Activated CD4-positive, alpha-beta T cell treated with anti-CD3 and anti-CD28 coated beads for 36 hours (primary cell): ENCODE measurements at places on chromosomes 16 and 17. TPM values are rescaled to one million over a fixed set of nuclear protein-coding genes. Genes with fewer than 3 reads are reported as not detected.

Gene PAM16
- 67.8 TPM for total RNA-seq

Gene SULT1A3
- 18.9 TPM for total RNA-seq

Gene CPHXL2
- total RNA-seq = not detected

Gene GP2
- not detected for total RNA-seq

Gene NCOR1
- total RNA-seq = 155 TPM

Gene CCDC154
- total RNA-seq = 1.6 TPM

Gene PRCD
- not detected for total RNA-seq

Gene PSME3
- 116 TPM for total RNA-seq

Gene SYT17
- not detected for total RNA-seq

Gene KRTAP2-3
- not detected for total RNA-seq

Gene ASPHD1
- 2.7 TPM for total RNA-seq

Gene HSDL1
- 11.4 TPM for total RNA-seq

DNA sequence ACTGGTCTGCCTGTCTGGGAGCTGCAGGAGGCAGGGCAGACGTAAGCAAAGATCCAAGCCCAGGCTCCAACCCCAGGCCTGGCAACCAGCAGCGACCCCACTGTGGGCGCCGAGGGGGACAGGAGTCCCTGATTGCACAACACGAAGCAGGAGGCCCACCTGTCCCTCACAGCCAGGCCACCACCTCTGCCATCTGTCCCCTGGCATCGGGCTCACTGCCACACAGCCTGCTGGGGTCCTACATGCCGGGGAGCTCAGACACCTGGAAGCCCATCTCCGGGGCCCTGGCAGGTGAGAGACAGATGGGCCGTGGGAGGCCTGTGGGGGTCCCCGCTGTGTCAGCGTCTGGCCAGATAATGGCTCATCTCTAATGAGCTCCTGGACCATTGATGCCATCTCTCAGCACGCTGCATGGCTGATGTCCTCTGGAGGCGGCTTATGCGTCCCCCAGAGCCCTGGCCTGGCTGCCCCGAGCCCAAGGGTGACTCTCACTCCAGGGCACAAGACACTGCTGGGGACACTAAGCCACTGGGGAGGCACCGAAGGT lies 11.3 kb upstream of the RASD1 start:
- no peaks in the 10 kb centered on the region for H3K36me3 ChIP-seq
- H3K27me3 ChIP-seq = no peaks in the 10 kb centered on the region
- no peak overlapping the region for H3K27ac ChIP-seq
- DNase-seq = no peak
- peaks cover 2% of the 10 kb centered on the region for H3K4me1 ChIP-seq
- H3K4me3 ChIP-seq = no peak overlapping the region

GRCh38 chr17:40606548-40607353 lies 40.9 kb downstream of the SMARCE1 start:
- no peak for DNase-seq
- peak overlapping the region; percentile 10 for H3K27ac ChIP-seq
- H3K4me1 ChIP-seq = peaks cover 99% of the 10 kb centered on the region
- H3K27me3 ChIP-seq = no peaks in the 10 kb centered on the region
- H3K4me3 ChIP-seq = no peak overlapping the region

DNA sequence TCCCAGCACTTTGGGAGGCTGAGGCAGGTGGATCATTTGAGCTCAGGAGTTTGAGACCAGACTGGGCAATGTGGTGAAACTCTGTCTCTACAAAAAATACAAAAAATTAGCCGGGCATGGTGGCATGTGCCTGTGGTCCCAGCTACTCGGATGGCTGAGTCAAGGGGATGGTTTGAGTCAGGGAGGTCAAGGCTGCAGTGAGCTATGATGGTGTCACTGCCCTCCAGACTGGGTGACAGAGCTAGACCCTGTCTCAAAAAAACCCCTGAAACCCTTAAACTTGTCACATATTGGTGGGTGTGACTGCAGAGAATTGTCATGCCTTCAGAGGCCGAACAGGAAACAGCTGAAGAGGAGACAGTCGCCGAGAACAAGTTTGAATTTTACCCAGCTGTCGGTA lies 13.4 kb downstream of the RPTOR start:
- DNase-seq = peak; percentile 53
- H3K27me3 ChIP-seq = no peaks in the 10 kb centered on the region
- H3K4me1 ChIP-seq = peaks cover 16% of the 10 kb centered on the region
- no peak overlapping the region for H3K4me3 ChIP-seq
- H3K27ac ChIP-seq = no peak overlapping the region

DNA sequence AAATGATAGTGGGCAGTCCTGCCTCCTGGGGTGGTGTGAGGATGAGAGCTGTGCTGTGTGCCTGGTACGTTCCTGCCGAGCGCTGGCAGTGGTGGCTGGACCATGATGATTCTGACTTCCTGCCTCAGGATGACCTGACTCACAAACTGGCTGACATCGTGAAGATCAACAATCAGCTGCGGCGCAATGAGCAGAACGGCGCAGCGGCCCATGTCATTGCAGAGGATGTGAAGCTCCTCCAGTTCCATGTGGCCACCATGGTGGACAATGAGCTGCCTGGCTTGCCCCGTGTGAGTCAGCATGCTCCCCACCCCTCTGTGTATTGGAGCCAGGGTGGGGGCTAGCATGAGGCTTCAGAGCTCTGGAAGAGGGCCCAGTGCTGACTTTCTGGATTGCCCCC lies 13.1 kb downstream of the POLR2A start:
- H3K36me3 ChIP-seq = peaks cover 69% of the 10 kb centered on the region
- H3K4me1 ChIP-seq = peaks cover 20% of the 10 kb centered on the region
- no peak for DNase-seq
- H3K4me3 ChIP-seq = no peak overlapping the region

DNA sequence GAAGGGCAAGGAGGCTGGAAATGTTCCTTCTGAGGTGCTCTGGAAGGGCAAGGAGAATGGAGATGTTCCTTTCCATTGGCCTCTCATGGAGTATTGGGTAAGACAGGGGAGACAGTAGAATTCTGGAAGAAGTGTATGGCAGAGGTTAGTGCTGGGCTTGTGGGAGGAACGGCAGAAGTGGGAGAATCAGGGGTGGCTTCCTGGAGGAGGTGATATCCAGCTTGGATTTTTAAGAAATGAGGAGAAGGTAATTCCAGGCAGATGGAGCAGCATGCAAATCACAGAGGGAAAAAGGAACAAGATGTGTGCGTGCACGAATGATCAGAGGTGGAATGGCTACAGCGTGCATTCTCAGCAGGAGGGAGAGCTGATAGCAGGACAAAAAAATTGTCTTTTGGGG lies 45.1 kb upstream of the ASIC2 start:
- H3K27ac ChIP-seq = no peak overlapping the region
- peaks cover 14% of the 10 kb centered on the region for H3K27me3 ChIP-seq
- no peak for DNase-seq
- H3K4me1 ChIP-seq = no peaks in the 10 kb centered on the region
- no peaks in the 10 kb centered on the region for H3K36me3 ChIP-seq

DNA sequence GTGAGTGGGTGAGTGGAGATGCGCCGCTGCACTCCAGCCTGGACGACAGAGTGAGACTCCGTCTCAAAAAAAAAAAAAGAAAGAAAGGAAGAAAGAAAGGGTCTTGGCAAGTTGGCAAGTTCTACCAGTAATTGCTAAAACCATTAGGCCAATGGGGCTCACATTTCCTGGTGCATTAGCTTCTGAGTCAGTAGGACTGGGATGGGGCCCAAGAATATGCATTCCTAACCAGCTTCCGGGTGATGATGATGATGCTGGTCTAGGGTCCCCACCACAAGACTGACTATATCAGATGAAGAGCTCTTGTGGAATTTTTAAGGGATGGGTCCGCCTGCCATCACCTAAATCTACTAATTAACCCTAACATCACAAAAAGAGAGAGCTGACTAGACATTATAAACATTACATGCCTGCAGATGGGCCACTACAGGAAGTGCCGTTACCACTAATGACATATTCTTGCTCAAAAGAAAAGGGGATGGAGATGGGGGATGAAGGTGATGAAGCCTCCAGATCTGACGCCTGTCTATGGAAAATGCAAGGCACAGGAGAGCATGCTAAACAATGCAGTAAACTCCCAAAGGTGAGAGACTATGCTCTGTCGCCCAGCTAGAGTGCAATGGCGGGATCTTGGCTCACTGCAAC lies 13.1 kb downstream of the MYH11 start:
- H3K4me3 ChIP-seq = no peak overlapping the region
- no peaks in the 10 kb centered on the region for H3K4me1 ChIP-seq
- DNase-seq = no peak
- H3K27me3 ChIP-seq = peaks cover 2% of the 10 kb centered on the region
- H3K27ac ChIP-seq = no peak overlapping the region
- H3K36me3 ChIP-seq = no peaks in the 10 kb centered on the region

GRCh38 chr17:4100883-4101756 lies 41.7 kb downstream of the ZZEF1 start:
- H3K4me1 ChIP-seq = peaks cover 12% of the 10 kb centered on the region
- no peaks in the 10 kb centered on the region for H3K27me3 ChIP-seq
- H3K4me3 ChIP-seq = no peak overlapping the region
- peaks cover 48% of the 10 kb centered on the region for H3K36me3 ChIP-seq
- DNase-seq = peak; percentile 28

- H3K4me3 ChIP-seq = no peak overlapping the region
- no peaks in the 10 kb centered on the region for H3K36me3 ChIP-seq
- H3K27me3 ChIP-seq = no peaks in the 10 kb centered on the region
- peaks cover 30% of the 10 kb centered on the region for H3K4me1 ChIP-seq
These were observed 16.2 kb upstream of the STAT3 start for GRCh38 chr17:42404326-42405055.

DNA sequence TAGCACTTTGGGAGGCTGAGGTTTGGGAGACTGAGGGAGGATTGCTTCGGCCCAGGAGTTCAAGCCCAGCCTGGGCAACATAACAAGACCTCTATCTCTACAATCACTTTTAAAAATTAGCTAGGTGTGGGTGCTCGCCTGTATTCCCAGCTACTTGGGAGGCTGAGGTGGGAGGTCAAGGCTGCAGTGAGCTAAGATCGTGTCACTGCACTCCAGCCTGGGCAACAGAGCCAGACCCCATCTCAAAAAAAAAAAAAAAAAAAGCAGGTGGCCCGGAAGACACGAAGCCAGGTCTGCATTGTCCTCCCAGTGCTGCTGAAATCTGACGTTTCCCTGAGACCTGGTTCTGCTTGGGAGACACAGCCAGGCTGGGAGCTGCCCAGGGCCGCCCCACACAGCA lies 18.8 kb upstream of the TIMP2 start:
- no peak overlapping the region for H3K4me3 ChIP-seq
- DNase-seq = no peak
- no peaks in the 10 kb centered on the region for H3K36me3 ChIP-seq
- H3K27ac ChIP-seq = no peak overlapping the region
- peaks cover 3% of the 10 kb centered on the region for H3K27me3 ChIP-seq

GRCh38 chr17:79454826-79455225 lies 156.0 kb downstream of the RBFOX3 start:
- H3K36me3 ChIP-seq = no peaks in the 10 kb centered on the region
- DNase-seq = no peak
- H3K4me1 ChIP-seq = no peaks in the 10 kb centered on the region
- H3K27me3 ChIP-seq = peaks cover 3% of the 10 kb centered on the region
- no peak overlapping the region for H3K27ac ChIP-seq

GRCh38 chr17:12693640-12694039 lies 27.9 kb downstream of the MYOCD start:
- no peak overlapping the region for H3K27ac ChIP-seq
- DNase-seq = no peak
- H3K4me3 ChIP-seq = no peak overlapping the region

- H3K27ac ChIP-seq = peak overlapping the region; percentile 98
- peaks cover 42% of the 10 kb centered on the region for H3K36me3 ChIP-seq
- H3K4me1 ChIP-seq = peaks cover 18% of the 10 kb centered on the region
- no peaks in the 10 kb centered on the region for H3K27me3 ChIP-seq
- H3K4me3 ChIP-seq = peak overlapping the region; percentile 96
These were observed 698 bp downstream of the PSME3 start for GRCh38 chr17:42833767-42834422.

GRCh38 chr17:44130693-44131349 lies 7.4 kb upstream of the HDAC5 start:
- no peaks in the 10 kb centered on the region for H3K27me3 ChIP-seq
- no peak overlapping the region for H3K4me3 ChIP-seq
- DNase-seq = no peak
- no peaks in the 10 kb centered on the region for H3K36me3 ChIP-seq
- H3K4me1 ChIP-seq = no peaks in the 10 kb centered on the region

DNA sequence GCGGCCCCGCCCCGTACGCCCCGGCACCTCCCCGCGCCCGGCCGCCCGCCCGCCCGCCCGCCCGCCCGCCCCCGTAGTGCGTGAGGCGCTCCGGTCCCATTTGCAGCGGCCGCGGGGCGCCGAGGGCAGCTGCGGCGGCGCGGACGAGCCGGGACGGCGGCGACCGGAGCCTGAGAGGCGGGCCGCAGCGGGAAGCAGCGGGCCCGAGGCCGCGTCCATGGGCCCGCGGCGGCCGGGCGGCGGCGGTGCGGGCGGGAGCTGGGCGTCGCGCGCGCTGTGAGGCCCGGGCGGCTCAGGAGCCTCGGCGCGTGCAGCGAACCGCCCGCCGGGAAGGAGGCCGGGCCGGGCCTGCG lies at the start of gene MPRIP:
TSS of gene MPRIP (plus strand) at position 74 of the 353 bp plus-strand sequence. CDS start 392 bp downstream, outside the sequence.
- DNase-seq = no peak
- no peaks in the 10 kb centered on the region for H3K36me3 ChIP-seq
- peak within 1 kb of the TSS; percentile 84 for H3K4me3 ChIP-seq
- H3K27ac ChIP-seq = peak within 1 kb of the TSS; percentile 85
- peaks cover 47% of the 10 kb centered on the region for H3K4me1 ChIP-seq

DNA sequence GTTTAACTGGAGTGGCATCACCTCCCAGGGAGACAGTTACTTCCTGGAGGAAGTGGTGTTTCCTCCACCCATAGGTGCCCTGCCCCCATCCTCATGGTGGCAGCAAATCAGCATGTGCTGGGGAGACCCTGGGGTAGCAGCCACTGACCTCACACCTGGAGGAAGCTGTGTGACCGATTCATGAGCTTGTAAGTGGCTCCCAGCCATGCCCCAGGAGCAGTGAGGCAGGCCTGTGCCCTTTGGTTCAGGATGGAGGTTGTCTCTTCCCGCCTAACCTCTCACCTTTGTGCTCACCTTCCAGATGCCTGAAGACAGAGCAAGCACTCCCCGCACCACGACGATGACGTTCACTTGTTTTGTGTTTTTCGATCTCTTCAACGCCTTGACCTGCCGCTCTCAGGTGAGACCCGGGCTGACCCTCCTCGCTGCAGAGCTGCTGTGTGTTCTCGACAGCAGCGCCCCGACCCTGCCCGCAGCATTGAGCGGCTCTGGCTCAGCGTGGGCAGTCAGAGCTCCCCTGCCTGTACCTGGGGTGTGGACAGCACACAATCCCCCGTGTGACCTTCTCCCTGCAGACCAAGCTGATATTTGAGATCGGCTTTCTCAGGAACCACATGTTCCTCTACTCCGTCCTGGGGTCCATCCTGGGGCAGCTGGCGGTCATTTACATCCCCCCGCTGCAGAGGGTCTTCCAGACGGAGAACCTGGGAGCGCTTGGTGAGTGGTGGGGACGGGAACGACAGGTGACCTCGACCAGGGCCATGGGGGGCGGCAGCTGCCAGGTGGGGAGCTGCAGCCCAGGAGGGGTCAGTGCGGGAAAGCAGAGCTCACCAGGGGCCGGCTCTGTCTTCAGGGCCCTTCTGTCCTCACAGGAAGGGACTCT lies 42.8 kb downstream of the MEAK7 start:
- no peak for DNase-seq
- no peaks in the 10 kb centered on the region for H3K4me1 ChIP-seq
- H3K27me3 ChIP-seq = no peaks in the 10 kb centered on the region
- peaks cover 9% of the 10 kb centered on the region for H3K36me3 ChIP-seq
- no peak overlapping the region for H3K27ac ChIP-seq
- no peak overlapping the region for H3K4me3 ChIP-seq

- peaks cover 36% of the 10 kb centered on the region for H3K36me3 ChIP-seq
- peak overlapping the region; percentile 94 for H3K27ac ChIP-seq
- DNase-seq = peak; percentile 91
- peak overlapping the region; percentile 97 for H3K4me3 ChIP-seq
- H3K4me1 ChIP-seq = peaks cover 40% of the 10 kb centered on the region
- H3K27me3 ChIP-seq = no peaks in the 10 kb centered on the region
These were observed 672 bp upstream of the ALKBH5 start for GRCh38 chr17:18182978-18183333.

- H3K27me3 ChIP-seq = no peaks in the 10 kb centered on the region
- no peak overlapping the region for H3K27ac ChIP-seq
- no peak overlapping the region for H3K4me3 ChIP-seq
- peaks cover 24% of the 10 kb centered on the region for H3K4me1 ChIP-seq
- DNase-seq = peak; percentile 83
These were observed 43.3 kb downstream of the HAPSTR1 start for GRCh38 chr16:9134739-9135138.
